Activated CD4-positive, alpha-beta memory T cell treated with anti-CD3 and anti-CD28 coated beads for 36 hours (primary cell): ENCODE measurements at places on chromosomes 3 and 15.
A peak's percentile ranks its signal among the peaks of the same experiment; 100 is the strongest.

GRCh38 chr3:90015688-90016356, 908.4 kb downstream of the EPHA3 start:
- no peak for DNase-seq

DNA sequence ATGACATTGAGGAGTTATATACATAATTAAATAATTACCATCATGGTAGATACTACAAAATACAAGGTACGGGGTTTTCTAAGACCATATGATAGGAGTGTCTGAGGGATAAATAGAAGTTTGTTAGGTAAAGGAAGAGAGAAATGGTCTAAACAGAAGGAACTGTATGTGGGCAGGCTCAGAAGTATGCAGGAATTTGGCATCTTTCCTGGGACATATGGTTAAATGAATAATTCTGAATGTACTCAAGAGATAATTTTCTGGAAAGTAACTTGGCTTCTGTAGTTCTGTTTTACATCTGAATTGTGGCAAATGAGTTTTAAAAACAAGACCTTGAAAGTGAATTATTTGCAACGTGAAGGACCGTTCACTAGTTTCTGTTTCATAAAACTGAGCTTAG, 17.5 kb downstream of the LMCD1 start:
- no peak for DNase-seq

DNA sequence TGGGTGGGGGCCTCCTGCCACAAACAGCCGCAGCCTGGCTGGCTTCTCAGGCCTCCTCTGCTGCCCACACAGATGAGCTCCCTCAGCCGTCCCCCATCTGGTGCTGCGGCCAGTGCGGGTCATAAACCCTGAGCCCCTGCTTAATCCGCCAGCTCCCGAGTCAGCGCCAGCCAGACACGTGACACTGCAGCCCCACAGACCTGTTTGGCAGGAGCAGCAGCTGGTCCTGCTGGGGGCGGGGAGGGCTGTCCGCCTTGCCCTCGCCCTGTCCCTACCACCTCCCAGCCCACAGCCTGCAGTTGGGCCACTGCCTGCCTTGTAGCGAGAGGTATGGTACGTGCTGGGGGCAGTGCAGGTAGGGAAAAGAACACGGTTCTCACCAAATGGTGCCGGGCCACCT, 86.2 kb downstream of the IQSEC1 start:
- DNase-seq: no peak

GRCh38 chr3:130459944-130460343, 57.0 kb upstream of the COL6A6 start:
- DNase-seq: no peak

GRCh38 chr3:81249540-81250029, 511.9 kb downstream of the GBE1 start:
- DNase-seq: no peak

DNA sequence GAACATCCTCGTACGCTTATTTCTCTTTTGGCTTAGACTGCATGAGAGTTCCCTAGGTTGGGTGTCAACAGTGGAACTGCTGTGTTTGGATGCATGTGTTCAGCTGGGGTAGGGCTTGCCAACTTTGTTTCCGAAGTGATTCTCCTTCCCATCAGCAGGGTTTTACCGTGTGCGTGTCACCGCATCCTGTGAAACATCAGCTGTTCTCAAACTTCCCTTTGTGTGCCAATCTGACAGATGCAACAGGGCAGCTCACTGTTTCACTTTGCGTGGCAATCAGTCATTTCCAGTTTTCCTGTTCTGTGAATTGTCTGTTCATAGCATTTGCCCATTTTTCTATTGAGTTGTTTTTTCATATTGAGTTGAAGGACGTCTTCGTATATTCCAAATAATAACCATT, 218.8 kb downstream of the VPS13C start:
- DNase-seq: peak; percentile 61

GRCh38 chr3:69367586-69367985, 18.3 kb downstream of the FRMD4B start:
- DNase-seq: no peak

- DNase-seq: no peak
Observed at GRCh38 chr15:100043068-100043641, 298.6 kb downstream of the ADAMTS17 start.

DNA sequence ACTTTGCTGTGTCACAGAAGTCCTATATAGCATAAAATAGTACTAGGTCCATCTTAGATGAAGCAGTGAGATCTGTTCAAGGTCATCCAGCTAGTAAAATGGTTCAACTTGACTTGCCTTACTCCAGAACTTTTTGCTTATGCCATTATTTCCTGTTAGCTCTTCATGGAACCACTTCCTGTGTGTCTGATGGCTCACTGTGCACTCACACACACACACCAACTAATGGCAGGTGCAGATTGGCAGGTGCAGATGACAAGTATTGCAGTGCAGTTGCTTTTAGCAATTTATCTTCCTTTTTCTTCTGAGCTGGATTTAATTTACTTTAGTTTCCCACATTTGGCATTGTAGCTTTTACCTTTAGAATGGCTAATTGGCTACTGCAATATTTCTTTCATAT, 29.8 kb downstream of the GOLGA8S start:
- DNase-seq: no peak

- DNase-seq: peak; percentile 11
Observed at GRCh38 chr3:100600181-100601042, 9.0 kb upstream of the ADGRG7 start.

DNA sequence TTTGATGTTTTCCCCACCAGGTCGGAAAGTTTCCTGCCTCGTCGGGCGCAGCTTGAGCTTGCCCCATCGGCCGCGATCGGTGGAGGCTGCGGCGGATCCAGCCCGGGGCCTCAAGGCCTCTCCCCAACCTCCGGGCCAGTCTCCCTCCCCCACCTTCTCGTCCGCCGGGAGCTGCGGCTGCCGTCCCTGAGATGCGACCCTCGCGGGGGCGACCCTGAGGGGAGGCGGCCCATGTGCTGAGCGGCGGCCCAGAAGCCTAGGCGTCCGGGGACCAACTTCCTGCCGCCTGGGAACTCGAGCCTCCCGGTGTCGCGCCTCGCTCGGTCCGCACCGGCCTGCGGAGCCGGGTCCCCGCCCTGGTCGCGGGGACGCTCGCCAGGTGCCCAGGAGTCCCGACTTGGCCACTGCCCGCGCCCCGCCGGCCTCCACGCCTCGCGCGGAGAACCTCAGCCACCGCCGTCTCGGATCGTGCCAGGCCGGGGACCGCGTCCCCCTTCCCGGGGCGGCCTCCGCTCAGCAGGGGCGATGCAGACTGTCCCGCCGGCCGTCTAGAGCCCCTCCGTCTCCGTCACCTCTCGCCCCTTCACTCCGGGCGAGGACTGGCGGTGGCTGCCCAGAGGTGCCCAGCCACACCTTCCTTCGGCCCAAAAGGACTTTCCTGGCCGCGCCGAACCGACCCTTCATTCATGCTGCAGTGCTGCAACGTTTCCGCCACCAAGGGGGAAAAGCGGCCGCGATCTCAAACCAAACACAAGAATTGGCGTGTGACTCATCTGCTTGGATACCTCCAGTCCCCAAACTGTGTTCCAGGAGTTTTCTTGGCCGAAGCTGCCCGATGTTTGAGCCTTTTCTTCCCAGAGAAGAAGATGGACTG, 656 bp downstream of the SLMAP start:
- DNase-seq: peak; percentile 61

DNA sequence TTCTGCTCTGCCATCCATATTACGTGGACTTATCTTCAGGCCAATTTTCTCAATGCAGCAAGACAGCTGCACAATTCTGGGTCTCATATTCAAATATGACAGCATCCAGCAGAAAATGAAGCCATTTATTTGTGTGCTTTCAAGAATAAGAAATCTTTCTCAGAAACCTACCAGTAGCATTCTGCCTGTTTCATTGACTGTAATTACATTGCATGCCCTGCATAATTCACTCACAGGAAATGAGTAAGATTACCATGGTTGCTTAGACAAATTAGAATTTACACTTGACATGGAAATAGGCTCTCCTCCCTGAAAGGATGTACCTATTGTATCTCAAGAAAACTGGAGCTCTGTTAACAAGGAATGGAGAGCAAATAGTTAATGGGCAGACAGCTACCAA, 346.6 kb upstream of the DCBLD2 start:
- no peak for DNase-seq

- DNase-seq: no peak
Observed at GRCh38 chr3:181725830-181726229, 14.1 kb downstream of the SOX2 start.

GRCh38 chr15:94671858-94672532, 440.6 kb downstream of the MCTP2 start:
- no peak for DNase-seq

GRCh38 chr3:119292666-119293065, 1.5 kb upstream of the ARHGAP31 start:
- DNase-seq: peak; percentile 42

GRCh38 chr15:71125831-71126450, 10.7 kb downstream of the THSD4 start:
- no peak for DNase-seq

DNA sequence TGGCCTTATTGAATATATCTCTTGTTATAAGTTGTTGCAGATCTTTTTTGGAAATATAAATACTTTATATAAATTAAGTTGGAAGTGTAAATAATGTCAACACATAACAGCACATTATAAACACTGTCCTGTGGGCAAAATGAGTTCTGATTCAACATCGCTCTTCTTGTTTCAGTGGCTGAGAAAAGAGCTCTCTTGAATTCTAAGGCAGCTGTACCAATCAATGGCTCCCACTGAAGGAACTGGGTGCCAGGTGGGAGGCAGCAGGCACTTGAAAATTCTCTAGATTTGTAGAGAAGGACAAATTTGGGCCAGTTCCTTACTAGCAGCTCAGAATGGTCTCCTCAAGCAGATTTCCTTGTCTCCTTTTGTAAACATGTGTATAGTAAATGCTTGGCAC, 45.6 kb downstream of the CHST2 start:
- no peak for DNase-seq

DNA sequence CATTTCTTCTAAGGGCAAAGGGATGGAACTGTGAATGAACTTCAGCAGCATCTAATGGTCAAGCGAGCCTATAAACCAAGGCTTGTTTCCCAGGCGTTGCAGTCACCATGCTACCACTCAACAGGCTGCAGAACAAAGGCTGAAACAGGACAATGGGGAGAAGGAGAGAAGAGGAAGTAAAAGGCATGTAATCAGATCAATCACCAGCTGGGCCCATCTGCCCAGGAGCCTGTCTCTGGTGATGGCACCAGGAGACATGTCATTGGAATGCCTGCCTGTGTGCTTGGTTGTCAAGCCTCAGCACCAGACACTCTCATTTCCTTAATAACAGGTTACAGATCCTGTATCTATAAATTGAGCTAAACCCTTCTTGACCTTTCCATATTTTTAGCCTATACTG, 81.7 kb upstream of the UMPS start:
- DNase-seq: no peak

DNA sequence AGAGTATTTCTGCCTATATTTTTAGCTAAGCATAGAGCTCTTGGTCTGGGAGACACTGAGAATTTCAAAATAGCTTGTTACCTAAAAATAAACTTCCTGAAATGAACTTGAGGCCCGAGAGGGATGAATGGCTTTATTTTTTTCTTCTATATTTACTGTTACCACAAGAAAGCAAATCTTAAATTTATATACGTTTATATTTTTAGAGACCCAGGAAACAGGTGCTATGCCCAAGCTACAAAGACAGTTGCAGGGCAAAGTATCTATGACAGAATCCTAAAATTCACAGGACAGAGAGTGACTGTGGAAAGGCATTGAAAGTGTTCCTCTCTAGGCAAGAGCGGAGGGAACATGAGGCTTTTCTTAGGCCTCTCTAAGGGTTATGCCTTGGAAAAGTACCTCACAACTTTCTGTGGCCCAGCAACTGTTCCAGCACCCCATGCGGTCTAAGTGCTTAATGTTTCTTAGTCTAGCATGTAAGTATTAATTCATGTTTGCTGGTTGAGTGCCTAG, 36.5 kb downstream of the TGFBR2 start:
- DNase-seq: peak; percentile 36

GRCh38 chr3:62277986-62278385, 95.4 kb downstream of the FEZF2 start:
- DNase-seq: no peak

DNA sequence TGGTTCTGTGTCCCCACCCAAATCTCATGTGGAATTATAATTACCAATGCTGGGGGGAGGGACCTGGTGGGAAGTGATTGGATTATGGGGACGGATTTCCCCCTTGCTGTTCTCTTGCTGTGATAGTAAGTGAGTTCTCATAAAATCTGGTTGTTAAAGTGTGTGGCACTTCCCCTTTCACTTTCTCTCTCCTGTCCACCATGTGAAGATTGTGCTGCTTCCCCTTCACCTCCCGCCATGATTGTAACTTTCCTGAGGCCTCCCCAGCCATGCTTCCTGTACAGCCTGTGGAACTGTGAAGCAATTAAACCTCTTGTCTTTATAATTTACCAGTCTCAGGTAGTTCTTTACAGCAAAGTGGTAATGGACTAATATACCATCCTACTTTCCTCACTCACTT, 289.6 kb downstream of the EFHB start:
- DNase-seq: no peak

GRCh38 chr15:79008659-79009058, 63.8 kb upstream of the CTSH start:
- no peak for DNase-seq

- no peak for DNase-seq
Observed at GRCh38 chr15:70140025-70140542, 42.4 kb upstream of the TLE3 start.

DNA sequence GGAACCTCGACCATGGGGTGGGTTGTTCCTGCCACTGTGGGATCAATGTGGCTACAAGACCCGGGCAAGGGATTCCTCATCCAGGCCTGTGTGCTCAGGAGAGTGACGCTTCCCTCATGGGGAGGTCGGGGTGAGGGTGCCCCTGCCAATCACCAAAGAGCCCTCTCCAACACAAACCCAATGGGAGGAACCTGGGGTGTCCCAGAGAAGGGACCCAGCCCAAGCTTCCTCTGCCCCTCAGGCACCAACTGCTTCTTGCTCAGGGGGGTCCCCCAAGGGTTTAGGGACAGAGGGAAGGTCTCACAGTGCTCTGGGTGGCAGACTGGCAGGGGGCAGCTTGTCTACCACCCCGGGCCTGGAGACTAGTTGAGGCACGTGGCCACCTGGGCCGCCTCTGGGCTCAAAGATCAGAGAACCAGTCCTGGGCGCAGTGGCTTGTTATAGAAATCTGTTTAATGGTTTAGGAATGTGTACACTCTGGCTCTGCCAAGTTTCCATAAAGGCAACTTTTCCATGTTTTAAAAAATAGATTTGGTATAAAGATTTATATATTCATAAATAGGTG, 26.6 kb downstream of the GP9 start:
- DNase-seq: no peak

- DNase-seq: no peak
Observed at GRCh38 chr3:107800710-107801109, 277.9 kb downstream of the BBX start.

- no peak for DNase-seq
Observed at GRCh38 chr3:169242708-169243513, 420.6 kb downstream of the MECOM start.

GRCh38 chr3:118527514-118528044, 507.1 kb downstream of the IGSF11 start:
- DNase-seq: no peak

DNA sequence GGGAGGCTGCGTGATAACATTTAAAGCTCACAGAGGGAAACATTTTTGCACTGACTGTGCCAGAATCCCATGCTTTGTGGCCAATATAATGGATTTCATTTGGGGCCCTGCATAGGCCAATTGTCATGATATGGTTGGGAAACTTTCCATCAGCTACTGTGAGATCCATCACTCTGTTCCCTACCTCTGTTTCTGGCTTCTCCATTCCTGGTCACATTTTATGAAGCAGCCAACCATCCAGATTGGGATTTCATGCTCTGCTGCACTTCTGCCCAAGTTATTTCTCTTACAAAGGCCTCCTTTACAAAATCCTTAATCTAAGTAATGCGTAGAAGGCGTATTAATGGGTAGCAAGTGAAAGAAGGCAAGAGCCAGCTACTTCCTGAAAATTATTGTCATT, 221.1 kb downstream of the LRTM1 start:
- DNase-seq: no peak

- no peak for DNase-seq
Observed at GRCh38 chr3:189325454-189325853, 153.7 kb downstream of the TPRG1 start.
